ENCODE measurements at places on chromosomes 12 and 14.

GRCh38 chr12:47721431-47721973 lies 3.8 kb downstream of the ENDOU start:
- DNase-seq: no peak

DNA sequence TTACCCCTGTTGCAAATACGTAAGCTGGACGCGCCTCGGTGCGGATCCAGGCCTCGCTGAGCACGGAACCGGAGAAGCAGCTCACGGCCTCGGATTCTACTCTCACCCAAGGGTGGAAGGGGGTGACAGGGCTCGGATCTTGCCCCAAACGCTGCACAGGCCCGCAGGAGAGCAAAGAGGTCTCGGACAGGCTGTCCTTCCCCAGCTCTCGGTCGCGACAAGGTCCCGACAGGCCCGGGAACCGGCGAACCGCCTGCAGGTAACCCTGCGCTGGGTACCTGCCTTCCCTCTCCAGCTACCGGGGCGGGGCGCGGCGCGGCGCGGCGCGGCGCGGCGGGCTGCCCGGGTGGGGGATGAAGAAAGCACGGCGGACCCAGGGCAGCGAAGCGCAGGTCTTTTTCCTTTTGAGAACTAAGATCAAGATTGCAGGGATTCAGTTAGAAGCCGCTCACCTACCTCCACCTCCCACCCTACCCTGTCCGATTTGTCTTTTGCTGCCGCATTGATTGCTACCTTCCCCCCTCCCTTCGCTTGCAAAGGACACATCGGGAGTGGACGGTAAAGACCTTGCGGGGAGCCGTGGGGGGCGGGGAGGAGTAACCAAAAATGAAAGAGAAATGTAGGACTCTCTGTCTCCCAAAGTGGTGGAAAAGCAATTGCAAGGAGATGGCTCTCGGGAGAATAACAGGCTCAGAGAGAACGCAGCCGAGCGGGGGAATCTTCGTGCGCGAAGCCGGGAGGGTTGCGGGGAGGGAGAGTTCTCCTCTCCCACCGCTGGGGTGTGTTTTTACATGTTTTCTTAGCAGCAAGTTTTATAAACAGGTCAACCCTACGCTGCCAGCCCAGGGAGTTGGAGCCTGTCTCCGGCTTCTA lies 8.4 kb upstream of the TBX3 start:
- no peak for DNase-seq

- no peak for DNase-seq
Observed at GRCh38 chr14:74919421-74920165, 3.5 kb downstream of the RPS6KL1 start.

DNA sequence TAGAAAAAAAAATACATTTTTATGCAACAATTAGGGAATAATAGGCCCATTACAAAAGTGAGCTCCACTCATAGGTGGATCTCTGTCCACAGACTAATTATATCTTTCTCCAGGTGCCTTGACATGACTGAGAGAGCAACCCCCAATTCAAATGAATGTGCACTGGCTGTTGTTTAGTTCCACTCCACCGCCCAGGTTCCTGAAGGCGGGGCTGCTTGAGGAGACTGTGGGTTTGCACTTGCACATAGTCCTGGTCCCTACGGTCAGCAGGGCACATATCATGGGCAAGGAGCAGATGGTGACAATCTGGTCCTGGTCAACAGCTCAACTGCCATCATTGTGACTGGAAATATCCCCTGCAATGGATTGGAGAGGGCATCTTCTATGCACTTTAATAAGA lies 195.6 kb upstream of the PWP1 start:
- DNase-seq: no peak

Data from G401 (cell line).